ENCODE measurements at places on chromosomes 1 and 21.

DNA sequence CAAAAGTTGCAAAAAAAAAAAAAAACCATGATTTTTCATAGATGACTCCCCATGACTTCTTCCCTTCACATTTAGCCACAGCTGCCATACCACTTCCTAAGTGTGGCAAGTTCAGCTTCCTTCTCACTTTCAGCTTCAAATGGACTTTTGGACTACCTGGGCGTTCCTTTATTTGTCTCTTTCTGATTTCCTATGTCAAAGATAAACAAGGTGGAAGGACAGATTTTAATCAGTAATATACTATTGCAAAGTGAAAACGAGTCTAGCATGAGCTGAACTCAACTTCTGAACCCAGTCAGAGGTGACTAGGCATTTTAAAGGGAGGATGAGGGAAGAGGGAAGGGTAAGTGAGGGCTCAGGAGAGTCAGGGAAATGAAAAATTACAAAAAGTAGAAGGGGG is 14.4 kb upstream of the SCCPDH start:
- DNase-seq, result no peak

GRCh38 chr1:65064981-65065380 is 83.0 kb upstream of the AK4 start:
- no peak for DNase-seq

DNA sequence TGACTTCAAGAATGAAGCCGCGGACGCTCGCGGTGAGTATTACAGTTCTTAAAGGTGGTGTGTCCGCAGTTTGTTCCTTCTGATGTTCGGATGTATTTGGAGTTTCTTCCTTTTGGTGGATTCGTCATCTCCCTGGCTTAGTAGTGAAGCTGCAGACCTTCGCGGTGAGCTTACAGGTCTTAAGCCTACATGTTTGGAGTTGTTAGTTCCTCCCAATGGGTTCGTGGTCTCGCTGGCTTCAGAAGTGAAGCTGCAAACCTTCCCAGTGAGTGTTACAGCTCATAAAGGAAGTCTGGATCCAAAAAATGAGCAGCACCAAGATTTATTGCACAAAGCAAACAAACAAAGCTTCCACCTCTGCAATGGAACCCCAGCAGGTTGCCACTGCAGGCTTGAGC is 14.7 kb downstream of the LDLRAD1 start:
- DNase-seq, result no peak

DNA sequence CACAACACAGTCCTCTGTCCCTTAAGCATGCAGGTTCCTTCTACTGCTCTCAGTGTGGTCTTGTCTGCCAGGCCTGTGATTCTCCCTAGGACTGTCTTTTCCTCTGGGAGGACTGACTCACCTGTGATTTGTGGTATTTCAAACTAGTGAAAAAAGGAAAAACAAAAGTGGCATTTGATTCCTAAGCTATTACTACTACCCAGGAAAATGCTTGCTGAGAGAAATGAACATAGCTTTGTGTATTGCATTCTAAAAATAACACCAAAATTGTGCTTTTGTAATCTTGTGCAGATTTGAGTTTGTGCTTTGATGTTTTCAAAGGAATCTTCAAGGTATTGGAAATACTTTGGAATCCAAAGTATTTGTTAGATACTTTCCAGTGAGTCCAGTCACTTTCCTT is 57.0 kb downstream of the GPR161 start:
- no peak for DNase-seq

- no peak for DNase-seq
Observed at GRCh38 chr1:161989786-161990185, 33.9 kb downstream of the OLFML2B start.

GRCh38 chr1:8578132-8578877 is 239.1 kb downstream of the RERE start:
- no peak for DNase-seq

- DNase-seq, result no peak
Observed at GRCh38 chr1:60133000-60133673, 59.6 kb upstream of the C1orf87 start.

DNA sequence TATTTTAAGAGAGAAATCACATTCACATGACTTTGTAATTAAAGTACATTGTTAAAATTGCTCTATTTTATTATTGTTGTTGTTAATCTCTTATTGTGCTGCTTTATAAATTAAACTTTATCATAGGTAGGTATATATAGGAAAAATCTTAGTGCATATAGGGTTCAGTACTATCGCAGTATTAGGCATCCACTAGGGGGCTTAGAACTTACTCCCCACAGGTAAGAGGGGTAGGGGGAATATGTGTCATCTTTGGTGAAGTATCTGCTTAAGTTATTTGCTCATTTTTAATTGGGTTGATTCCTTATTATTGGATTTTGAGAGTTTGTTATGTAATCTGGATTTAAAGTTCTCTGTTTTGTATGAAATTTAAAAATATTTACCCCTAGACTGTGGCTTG is 385.2 kb downstream of the DUSP10 start:
- no peak for DNase-seq

DNA sequence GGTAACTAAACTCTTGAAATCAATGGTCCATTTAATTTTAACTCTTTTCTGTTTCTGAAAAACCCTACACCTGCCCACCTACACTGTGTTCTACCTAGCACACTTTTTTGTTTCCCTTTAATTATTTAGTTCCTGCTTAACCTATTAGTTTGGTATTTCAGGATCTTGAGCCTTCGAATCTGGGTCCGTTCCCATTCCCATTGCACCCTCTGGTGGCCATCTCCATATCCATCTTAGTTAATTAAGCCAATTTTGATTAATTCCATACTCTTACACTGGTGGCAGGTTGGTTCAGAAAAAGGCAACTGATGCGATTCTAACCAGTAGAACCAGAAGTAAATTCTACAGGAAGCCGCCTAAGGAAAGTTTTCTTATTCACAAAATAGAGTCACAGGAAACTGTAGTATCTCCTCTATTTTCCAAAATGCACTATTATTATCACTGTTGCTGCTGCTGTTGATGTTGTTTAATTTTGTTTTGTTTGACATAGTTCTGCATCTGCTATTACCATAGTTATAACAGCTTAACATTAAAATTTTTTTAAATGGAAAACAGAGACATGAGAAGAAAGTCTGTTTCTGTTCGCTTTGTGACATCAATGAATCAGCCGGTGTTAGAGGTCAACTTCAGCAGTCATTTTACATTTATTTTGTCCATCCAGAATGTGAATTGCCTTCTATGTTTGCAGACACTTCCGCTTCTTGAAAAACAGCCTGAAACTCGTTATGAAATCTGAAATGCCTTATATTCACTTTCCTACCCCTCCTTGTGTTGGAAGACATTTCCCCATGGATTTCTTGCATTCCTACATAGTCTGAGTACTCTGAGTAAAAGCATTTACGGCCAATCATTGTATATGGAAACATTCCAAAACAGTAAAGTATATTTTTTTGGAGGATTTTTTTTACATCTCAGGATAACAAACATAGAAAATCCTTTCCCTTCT is 115.5 kb upstream of the NCAM2 start:
- DNase-seq, result no peak

DNA sequence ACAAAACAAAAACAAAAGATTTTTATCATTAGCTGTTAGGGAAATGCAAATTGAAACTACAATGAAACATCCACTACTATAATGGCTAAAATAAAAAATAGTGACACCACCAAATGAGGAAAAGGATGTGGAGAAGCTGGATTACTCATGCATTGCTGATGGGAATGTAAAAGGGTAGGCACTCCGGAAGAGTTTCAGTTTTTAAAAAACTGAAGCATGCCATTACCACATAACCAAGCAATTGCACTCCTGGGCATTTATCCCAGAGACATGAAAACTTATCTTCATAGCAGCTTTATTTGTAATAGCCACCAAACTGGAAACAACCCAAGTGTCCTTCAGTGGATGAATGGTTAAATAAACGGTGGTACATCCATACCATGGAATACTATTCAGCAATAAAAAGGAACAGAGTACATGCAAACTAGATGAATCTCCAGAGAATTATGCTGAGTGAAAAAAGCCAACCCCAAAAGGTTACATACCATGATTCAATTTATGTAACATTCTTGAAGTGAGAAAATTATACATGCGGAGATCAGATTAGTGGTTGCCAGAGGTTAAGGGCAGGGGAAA is 14.5 kb upstream of the CFAP298 start:
- DNase-seq, result no peak

- no peak for DNase-seq
Observed at GRCh38 chr1:110544753-110545152, 25.8 kb upstream of the KCNA10 start.

GRCh38 chr21:17823846-17824245 is 4.7 kb upstream of the C21orf91 start:
- no peak for DNase-seq

DNA sequence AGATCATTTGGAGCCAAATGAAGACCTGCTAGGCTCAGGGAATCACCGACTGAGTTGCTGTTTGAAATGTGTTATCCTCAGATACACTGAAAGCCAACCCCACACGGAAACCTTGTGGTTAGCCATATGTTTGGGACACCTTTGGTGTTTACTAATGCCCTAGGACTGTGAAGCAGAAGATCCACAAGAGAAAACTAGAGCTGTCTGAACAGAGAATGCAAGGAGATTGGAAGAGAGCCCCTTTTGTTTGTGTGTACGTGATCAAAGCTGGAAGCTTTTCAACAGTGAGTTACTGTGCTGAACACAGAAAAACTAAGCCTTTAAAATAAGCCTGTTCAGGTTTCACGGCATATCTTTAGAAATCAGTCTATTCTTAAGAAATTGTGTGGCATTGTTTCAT is 908.2 kb upstream of the ADGRL2 start:
- no peak for DNase-seq

DNA sequence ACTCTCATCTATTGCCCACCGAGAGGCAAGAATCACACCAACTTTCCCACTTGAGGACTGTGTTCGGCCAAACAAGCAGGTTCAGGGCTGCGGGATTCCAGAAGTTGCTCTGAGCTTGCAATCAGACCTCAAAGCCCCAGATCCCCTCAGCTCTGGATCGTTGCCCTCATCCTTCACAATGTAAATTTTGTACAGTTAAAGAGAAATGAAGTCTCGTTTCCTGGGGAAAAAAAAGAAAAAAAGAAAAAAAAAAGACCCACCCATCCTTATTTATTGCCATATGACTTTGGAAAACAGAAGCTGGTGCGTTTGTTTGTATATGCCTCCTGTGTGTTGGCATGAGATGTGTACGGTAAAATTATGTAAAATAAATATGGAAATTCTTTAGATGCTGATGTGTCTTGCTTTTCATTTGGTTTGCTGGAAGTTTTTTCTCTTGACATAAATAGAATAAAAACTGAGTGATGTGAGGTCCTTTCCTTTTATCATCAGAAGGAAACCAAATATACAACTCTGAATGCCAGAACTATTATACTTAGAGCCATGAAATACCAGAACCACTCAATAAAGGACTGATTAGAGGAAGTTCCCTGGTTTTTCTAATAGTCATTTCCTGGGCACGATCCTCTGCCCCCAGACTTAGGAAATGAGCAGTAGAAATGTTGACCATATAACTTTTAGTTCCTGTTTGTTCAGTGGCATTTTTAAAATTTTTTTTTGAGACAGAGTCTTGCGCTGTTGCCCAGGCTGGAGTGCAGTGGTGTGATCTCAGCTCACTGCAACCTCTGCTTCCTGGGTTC is 48.7 kb downstream of the LHX4 start:
- no peak for DNase-seq

- no peak for DNase-seq
Observed at GRCh38 chr21:33063907-33064622, 5.9 kb upstream of the OLIG1 start.

- no peak for DNase-seq
Observed at GRCh38 chr1:151799179-151800022, 5.8 kb downstream of the LINGO4 start.

DNA sequence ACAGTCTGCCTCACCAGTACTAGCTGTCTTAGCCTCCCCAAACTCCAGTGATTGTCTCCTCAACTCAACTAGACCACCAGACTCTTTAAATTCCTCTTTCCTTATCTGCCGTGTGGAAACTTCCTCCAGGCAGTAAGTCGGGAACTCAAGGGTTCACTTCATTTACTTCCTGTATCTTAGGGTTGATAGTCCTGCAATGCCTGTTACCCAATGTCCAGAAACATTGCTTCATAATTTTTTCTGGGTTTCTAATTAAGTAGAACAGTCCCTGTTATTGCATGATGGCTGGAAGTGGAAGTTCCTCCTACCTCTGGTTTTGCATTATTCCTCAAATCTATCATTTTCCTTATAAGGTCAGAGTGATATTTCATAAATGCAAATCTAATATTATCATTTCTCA is 60.8 kb upstream of the RNF11 start:
- DNase-seq, result no peak

DNA sequence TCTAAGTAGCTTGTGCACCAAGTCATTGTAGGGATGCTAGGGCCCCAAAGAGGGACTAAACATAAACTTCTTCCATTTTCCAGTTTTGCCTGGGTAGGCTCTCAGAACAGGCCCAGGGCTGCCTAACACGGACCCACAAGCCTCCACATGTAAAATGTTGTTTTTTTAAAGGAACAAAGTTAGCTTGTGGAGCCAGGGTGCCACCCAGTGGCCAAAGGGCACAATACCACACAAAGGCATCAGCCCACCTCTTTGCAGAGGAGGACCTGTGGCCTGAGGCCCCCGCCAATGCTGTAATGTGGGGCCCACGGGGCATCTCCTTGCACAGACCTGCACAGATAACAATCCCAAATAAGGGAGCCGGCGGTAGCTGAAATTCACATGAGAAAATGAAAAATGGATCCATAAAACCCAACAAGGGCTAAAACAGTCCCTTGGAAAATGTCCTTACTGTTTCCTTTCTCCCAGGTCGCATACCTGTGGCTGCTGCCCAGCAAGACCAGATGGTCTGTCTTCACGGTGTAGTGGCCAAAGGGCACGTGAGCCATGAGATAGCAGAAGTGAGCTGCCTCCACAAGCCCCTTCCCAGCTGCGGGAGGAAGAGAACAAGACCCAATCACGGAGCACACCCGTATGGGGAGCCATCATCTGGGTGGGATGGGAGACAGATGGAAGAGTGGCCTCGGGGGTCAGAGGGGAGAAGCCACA is 23.8 kb downstream of the SEC16B start:
- no peak for DNase-seq

- DNase-seq, result no peak
Observed at GRCh38 chr1:24379733-24380315, 33.8 kb downstream of the STPG1 start.

GRCh38 chr1:61190618-61191432 is 108.5 kb downstream of the NFIA start:
- no peak for DNase-seq

GRCh38 chr1:151846062-151846568 is 6.5 kb upstream of the C2CD4D start:
- DNase-seq, result no peak
